Muscle of arm (tissue), 14 donors: ENCODE measurements at places on chromosomes 12 and 14.

DNA sequence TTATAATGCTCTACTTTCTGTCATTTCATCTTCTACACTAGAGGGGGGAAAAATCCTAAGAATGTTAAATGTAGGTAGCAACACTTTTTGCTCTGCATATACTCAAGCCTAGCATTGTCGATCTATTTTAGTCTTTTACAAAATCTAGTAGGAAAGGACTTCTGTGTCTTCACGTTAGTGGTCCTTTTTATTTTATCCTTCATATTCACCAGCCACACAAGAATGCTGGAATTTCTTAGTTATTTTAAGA is 253.0 kb upstream of the FLRT2 start:
- no peak for DNase-seq

DNA sequence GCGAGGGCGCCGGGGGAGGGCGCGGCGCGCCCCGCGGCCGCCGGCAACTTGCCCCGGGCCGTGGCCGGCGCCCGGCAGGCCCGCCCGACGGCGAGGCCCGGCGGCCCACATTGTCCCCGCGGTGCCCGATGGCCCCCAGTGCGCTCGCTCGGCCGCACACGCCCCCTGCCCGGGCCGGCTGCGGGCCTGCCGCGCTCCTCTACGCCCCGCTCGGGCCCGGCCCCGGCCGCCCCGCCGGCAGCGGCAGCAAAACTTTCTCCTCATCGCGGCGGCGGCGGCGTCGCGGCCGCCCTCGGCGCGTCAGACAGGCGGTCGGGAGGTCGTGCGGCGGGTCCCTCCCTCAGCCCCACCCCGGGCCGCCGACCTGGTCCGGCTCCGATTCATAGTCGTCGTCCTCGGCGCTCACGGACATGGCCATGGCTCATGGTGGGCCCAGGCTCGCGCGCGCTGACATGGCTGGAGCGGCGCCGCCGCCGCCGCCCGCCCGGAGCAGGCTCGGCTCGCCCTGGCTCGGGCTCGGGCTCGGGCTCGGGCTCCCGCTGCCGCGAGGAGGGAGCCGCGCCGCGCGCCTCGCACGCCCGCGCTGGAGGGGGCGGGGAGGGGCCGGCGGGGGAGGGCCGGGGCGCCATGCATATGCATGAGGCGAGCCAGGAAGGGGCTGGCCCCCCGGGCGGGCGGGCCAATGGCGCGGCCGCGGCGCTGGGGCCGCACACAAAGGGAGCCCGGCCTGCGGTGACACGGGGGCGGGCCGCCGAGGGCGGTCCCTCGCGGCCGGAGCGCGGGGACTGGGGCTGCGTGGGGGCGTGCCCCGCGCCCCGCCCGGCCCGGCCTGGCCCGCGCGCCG is 67.1 kb downstream of the RNF34 start:
- peak; percentile 64 for DNase-seq

DNA sequence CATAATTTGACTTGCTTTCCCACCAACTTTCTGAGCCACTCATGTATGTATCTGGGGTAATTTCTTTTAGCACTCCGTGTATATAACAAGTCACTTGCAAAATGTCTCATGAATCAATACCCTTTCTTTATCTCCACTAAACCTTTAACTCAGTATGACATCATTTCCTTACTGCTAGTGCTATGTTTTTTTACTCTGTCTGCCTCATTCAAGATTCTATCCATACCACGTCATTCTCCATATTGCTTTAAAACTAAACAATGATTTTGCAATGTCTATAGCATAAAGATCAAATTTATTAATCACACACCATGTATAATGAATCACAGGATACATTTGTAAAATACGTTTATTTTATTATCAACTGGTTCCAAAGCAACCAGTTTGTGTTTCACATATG is 178.2 kb downstream of the PIK3C2G start:
- DNase-seq: no peak

DNA sequence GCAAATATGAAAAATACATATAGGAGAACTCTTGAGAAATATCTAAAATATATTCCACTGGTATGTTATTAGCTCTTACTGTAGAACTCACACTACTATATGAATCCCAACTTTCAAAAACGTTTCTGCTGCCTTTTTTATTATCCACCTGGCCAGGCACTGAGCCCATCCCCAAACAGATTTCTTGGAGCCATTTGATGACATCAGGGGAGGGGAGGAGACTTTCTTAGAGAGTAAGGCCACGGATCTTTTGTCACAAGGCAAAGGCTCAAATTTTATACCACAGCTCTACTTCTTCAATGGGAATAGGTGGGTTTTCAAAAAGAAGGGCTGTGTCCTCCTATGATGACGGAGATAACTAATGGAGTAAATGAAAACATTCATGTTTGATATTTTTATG is 83.0 kb downstream of the SLC25A21 start:
- DNase-seq: no peak

GRCh38 chr12:38160318-38161122 is 156.1 kb upstream of the ALG10B start:
- no peak for DNase-seq

DNA sequence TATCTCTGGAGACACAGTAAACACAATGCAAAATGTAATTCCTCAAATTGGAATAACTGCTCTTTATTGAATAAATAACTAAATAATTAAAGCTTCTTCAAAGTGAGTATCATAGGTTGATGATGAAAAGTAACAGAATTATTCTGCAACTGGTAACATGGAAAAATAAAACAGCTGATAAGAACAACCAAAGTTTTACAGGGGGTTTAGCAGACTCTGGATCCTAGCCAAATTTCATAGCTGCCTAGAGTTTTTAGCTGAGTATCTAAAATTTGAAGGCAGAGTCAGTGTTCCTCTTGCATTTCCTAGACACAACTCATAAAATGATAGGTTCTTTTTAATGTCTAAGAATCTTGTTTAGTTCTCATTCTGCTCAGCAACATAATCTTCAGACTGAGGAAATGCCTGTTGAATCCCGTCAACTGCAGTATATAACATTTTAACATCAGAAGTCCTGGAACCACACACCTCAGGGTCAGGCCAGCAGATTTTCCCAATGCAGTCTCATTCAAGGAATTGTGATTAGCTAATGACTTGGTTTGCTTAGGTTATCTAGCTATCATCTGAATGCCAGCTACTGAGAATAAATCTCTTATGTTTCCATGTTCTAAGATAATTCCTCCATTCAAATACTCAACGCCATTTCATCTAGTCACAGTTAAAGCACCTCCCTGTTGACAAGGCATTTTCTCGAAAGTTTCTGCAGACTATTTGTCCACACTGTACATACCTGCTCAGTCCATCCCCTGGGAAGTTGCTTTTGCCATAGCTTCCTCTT is 411.6 kb downstream of the BCAT1 start:
- DNase-seq: no peak
